ENCODE measurements at places on chromosomes 3 and 15. TPM values are rescaled to one million over a fixed set of nuclear protein-coding genes. Genes with fewer than 3 reads are reported as not detected.

Gene EBLN2
- total RNA-seq: 1.9 TPM

Gene GOLGA6L4
- 2.7 TPM for total RNA-seq

Gene CPN2
- 0.08 TPM for total RNA-seq

Gene SNUPN
- 52.1 TPM for total RNA-seq

Gene AMIGO3
- 0.72 TPM for total RNA-seq

Gene FSTL1
- total RNA-seq: 9.2 TPM

Gene LCTL
- not detected for total RNA-seq

Gene TLR9
- total RNA-seq: not detected

Gene DISP2
- 10.0 TPM for total RNA-seq

Gene MCF2L2
- 1.0 TPM for total RNA-seq

Gene GOLGA6L7
- total RNA-seq: not detected

Gene HRG
- total RNA-seq: not detected

Gene TMEM44
- total RNA-seq: 70.1 TPM

Gene TRIM42
- total RNA-seq: not detected

Gene GOLGA8R
- total RNA-seq: 0.80 TPM

Gene LHFPL4
- not detected for total RNA-seq

Gene REC114
- total RNA-seq: not detected

Gene PDZRN3
- total RNA-seq: not detected

Gene TMC3
- not detected for total RNA-seq

Gene MYZAP
- 1.1 TPM for total RNA-seq

Gene INTS14
- 41.2 TPM for total RNA-seq

Gene DLG1
- 90.2 TPM for total RNA-seq

Gene MYO1E
- 161 TPM for total RNA-seq

Gene FGD5
- total RNA-seq: 0.77 TPM

Gene PLSCR2
- total RNA-seq: 0.54 TPM

Gene AHSG
- 0.85 TPM for total RNA-seq

Gene TMEM212
- not detected for total RNA-seq

Gene SI
- not detected for total RNA-seq

Gene RASGRF1
- 0.59 TPM for total RNA-seq

Gene HTR3E
- total RNA-seq: not detected

Gene ISL2
- total RNA-seq: 0.51 TPM

Gene RASA2
- total RNA-seq: 14.5 TPM

Gene UACA
- total RNA-seq: 303 TPM

Gene IFT57
- total RNA-seq: 45.7 TPM

Gene RNF13
- 76.9 TPM for total RNA-seq

Gene CLDN1
- total RNA-seq: 30.9 TPM

Gene GREM1
- 0.41 TPM for total RNA-seq

Gene ACKR4
- not detected for total RNA-seq

Gene COPG1
- 225 TPM for total RNA-seq

Gene DCBLD2
- total RNA-seq: 54.4 TPM

Gene RRP9
- total RNA-seq: 54.5 TPM

Data from Panc1 (cell line).